ENCODE measurements at places on chromosomes 13 and 19. TPM values are rescaled to one million over a fixed set of nuclear protein-coding genes. Genes with fewer than 3 reads are reported as not detected.

The SUPT5H gene
- 94.4 TPM for total RNA-seq

The ZNF614 gene
- 3.9 TPM for total RNA-seq

The NDUFA3 gene
- total RNA-seq: 16.6 TPM

The PDX1 gene
- total RNA-seq: 0.28 TPM

The SLC15A1 gene
- total RNA-seq: not detected

The CASP14 gene
- not detected for total RNA-seq

The SHISA7 gene
- total RNA-seq: not detected

The CEACAM21 gene
- total RNA-seq: 1.1 TPM

The CBLC gene
- total RNA-seq: 0.42 TPM

The GIPC1 gene
- 56.4 TPM for total RNA-seq

The ZNF99 gene
- not detected for total RNA-seq

The MYO1F gene
- 29.6 TPM for total RNA-seq

The FAM124A gene
- 13.7 TPM for total RNA-seq

The LAIR1 gene
- total RNA-seq: 31.2 TPM

The NAT14 gene
- total RNA-seq: 3.8 TPM

The MZT1 gene
- 8.0 TPM for total RNA-seq

The MAP3K10 gene
- 30.2 TPM for total RNA-seq

The PROZ gene
- total RNA-seq: not detected

The EBI3 gene
- total RNA-seq: 16.1 TPM

The FPR2 gene
- total RNA-seq: 2.2 TPM

The URAD gene
- not detected for total RNA-seq

The CCL25 gene
- total RNA-seq: not detected

The SCGB2B2 gene
- total RNA-seq: 0.41 TPM

The CYP2A6 gene
- total RNA-seq: not detected

The ZNF729 gene
- not detected for total RNA-seq

The SYT5 gene
- not detected for total RNA-seq

The LILRB4 gene
- 22.5 TPM for total RNA-seq

The SELENOV gene
- total RNA-seq: not detected

The CCDC122 gene
- total RNA-seq: 0.54 TPM

The STX10 gene
- total RNA-seq: 83.4 TPM

The CYP2F1 gene
- total RNA-seq: not detected

The LILRB3 gene
- 21.9 TPM for total RNA-seq

The TARM1 gene
- total RNA-seq: not detected

The WBP4 gene
- 16.5 TPM for total RNA-seq

The CADM4 gene
- total RNA-seq: 5.6 TPM

The HIPK4 gene
- total RNA-seq: not detected

The ZNF91 gene
- total RNA-seq: 63.0 TPM

The SLC8A2 gene
- not detected for total RNA-seq

The MATK gene
- 6.4 TPM for total RNA-seq

The CAB39L gene
- total RNA-seq: 46.7 TPM

The ZNF260 gene
- 9.7 TPM for total RNA-seq

The MOB3A gene
- 37.8 TPM for total RNA-seq

The ADGRE3 gene
- not detected for total RNA-seq

The ZIK1 gene
- 29.2 TPM for total RNA-seq

The CBY2 gene
- not detected for total RNA-seq

The ZNF527 gene
- 20.9 TPM for total RNA-seq

All from thoracic aorta (tissue), 2 donors.